Posterior cingulate gyrus (tissue), 11 donors: ENCODE measurements at places on chromosomes 13 and 19.

DNA sequence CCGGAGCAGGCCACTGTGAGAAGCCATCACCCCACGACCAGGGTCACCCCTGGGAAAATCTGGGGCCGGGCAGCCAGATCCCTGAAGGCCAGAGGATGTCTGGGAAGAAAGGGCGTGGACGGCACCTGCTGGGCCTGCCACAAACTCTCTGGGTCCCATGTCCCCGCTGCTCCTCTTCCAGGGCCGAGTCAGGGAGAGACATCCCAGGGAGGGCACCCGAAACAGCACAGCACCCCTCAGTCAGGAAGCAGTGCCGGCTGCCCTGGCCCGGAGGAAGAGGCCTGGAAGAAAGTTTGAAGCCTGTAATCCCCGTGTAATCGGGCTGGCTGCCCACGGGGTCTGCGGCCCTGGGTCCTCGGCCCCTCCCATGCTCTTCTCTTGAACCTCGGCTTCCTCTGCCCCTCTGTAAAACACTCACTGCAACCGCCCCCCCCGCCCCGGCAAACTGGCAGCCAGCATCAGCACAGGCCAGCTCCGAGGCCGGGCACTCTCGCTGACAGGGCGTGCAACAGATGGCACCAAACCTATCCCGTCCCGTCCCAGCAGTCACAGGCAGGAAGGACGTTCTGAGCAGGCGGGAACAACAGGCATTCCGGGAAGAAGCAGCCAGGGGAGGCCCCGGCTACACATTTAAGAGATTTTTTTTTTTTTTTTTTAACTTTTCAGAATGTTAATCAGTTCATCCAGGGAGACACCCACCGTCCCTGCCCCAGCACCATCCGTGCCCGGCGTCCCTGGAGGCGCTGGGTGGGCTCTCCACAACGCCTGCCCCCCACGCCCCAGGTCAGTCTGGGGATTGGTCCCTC, 1.5 kb downstream of the SBNO2 start:
- peak; percentile 42 for DNase-seq

GRCh38 chr19:9939301-9939913, 3.1 kb upstream of the OLFM2 start:
- no peak for DNase-seq

DNA sequence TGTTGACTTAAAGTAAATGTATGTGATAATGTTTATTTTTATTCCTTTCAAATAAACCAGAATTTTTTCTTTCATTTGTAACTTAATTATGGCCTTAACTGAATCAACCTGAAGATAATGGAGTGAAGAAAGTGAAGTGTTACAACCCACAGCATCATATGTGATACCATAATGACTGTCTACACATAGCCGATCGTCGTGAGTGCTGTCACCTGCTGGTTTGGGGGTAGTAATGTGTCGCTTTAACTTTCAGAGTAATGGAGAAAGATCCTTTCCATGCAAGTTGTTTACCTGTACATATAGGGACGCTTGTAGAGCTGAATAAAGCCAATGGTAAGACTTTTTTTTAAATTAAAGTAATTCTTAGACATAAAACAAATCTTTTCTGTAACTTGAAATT, 9.9 kb downstream of the CDC16 start:
- DNase-seq = no peak

- DNase-seq = peak; percentile 84
These were observed 931 bp downstream of the USP12 start for GRCh38 chr13:27170516-27171243.

DNA sequence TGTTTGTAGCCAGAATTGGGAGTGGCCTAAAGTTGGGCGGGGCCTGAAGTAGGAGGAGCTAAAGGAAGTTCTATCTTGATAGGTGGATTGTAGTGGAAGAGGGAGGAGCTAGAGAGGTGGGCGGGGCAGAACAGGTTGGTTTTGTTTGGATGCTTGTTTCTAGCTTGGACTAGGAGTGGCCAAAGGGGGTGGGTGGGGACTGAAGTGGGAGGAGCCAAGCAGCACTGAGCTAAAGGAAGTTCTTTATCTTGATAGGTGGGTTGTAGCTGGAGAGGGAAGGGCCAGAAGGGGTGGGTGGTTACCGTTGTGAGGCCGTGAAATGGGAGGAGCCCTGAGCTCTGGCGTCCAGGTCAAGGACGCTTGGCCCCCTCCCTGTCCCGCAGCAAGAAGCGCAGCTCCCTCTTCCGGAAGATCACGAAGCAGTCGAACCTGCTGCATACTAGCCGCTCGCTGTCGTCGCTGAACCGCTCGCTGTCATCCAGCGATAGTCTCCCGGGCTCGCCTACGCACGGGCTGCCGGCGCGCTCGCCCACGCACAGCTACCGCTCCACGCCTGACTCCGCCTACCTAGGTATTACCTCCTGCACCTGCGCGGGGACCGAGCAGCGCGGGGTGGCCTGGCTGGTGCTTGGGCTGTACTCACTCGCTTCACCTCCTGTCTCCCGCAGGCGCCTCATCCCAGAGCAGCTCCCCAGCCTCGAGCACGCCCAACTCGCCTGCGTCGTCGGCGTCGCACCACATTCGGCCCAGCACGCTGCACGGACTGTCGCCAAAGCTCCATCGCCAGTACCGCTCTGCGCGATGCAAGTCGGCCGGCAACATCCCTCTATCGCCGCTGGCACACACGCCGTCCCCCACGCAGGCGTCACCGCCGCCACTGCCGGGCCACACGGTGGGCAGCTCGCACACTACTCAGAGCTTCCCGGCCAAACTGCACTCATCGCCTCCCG, 8.0 kb downstream of the DNASE2 start:
- peak; percentile 87 for DNase-seq

GRCh38 chr19:46719629-46720502, 3.0 kb upstream of the PRKD2 start:
- DNase-seq = no peak

GRCh38 chr13:29688193-29688592, 92.7 kb upstream of the SLC7A1 start:
- no peak for DNase-seq

- DNase-seq = no peak
These were observed 257.8 kb downstream of the ENOX1 start for GRCh38 chr13:43528992-43529391.

DNA sequence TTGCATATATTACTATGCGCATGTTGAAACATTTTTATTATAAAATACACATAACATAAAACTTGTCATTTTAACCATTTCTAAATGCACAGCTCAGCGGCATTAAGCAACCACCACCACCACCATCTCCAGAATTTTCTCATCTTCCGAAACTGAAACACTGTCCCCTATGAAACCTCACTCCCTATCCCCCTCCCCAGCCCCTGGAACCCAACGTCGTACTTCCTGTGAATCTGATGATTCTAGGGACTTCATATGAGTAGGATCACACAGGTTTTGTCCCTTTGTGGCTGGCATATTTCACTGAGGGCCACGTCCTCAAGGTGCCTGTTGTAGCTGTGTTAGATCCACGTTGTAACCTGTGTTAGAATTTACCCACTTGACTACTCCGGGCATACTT, 716 bp upstream of the MAP2K2 start:
- no peak for DNase-seq

- no peak for DNase-seq
These were observed 10.0 kb downstream of the ATP7B start for GRCh38 chr13:52001120-52001731.
